ENCODE measurements at places on chromosomes 11 and 22.
A peak's percentile ranks its signal among the peaks of the same experiment; 100 is the strongest.

DNA sequence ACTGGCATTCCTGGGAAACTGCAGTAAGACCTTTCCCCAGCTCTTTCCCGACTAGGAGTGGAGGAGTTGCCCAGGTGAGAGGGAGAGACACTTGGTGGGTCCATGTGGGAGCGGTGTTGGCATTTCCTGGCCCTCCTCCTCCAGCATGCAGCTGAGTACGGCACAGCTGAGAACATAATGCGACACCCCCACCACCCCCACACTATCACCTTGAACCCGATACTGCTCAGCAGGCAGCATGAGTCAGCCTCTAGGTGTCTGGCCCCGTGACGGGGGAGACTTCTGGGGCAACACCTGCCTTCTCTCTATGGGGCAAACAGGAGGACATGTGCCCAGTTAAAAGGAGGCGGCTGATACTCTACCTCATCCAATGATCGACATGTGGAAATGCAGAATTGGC, 64.4 kb downstream of the PKNOX2 start:
- DNase-seq: no peak

DNA sequence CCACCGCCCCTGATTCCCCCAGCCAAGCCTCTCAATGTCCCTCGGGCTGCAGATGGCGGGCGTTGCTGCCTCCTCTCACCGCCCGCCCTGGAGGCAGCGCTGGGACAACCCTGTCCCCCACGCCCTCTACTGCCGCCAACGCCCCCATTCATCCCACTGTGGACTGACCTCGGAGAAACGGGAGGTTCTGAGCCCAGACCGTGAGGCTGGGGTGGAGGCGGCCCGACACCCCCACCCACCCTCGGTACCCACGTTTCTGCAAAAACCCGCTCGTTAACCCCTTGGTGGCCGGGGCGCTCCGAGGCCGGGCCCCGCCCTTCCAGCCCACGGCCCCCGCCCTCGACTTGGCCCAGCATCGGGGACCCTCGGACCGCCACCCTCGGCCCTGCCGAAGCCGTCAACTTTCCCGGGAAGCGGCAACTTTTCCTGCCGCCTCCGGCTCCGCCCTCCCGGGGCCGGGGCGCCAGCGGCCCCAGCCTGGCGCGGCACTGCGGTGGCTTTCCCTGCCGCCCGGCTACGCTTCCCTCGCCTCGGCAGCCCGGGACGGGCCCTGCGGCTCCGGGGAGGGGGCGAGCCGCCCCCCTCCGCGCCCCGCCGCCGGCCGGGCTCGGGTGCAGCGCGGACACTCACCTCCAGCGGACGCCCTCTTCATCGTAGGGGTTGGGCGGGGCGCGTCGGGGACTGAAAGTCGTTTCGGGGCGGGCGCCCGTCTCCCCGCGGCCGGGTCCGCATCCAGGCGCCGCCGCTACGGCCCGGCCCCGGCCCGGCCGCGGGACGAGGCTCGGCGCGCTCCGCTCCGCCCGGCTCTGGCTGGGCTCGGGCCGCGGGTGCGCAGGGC, 458 bp downstream of the RTN4R start:
- DNase-seq: no peak

DNA sequence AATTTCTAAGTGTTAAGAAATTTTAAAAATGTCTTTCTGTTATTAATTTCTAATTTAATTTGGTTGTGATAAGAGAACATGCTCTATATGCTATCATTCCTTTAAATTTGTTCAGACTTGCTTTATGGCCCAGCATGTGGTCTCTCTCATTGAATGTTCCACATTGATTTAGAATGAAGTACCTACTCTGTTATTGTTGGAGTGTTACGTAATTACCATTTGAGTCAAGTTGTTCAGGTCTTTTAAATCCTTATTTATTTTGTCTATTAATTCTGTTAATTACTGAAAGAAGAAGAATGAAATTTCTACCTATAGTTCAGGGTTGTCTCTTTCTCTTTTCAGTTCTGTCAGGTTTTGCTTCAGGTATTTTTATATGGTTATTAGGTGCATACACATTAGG, 57.0 kb downstream of the PRMT3 start:
- DNase-seq: no peak

DNA sequence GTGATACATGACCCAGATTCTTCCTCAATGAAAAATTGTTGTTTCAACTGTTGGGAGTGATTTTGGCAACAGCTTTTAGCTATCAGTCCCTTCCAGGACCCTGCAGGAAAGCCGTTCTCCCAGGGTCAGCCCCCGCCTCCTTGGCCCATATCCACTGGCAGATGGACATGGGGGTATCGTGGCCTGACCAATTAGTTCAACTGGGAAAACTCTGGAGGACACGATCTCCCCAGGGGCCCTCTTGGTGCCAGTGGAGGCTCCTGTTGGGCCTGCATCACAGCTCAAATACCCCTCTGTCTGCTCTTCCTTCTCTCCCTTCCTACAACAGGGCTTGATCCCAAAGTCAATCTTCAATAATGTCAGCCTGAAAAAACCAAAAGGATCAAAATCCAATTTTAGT, 272.5 kb upstream of the B3GAT1 start:
- DNase-seq: peak; percentile 76

- no peak for DNase-seq
Measured at GRCh38 chr11:34650528-34650927, 29.6 kb downstream of the EHF start.

DNA sequence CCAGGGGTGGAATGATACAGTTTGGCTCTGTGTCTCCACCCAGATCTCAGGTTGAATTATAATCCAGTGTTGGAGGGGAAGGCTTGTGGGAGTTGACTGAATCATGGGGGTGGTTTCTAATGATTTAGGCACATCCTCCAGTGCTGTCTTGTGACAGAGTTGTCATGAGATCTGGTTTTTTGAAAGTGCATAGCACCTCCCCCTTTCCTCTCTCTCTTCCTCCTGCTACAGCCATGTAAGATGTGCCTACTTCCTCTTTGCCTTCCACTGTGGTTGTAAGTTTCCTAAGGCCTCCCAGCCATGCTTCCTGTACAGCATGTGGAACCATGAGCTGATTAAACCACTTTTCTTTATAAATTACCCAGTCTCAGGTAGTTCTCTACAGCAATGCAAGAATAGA, 45.1 kb downstream of the THAP12 start:
- no peak for DNase-seq

GRCh38 chr11:71080239-71081097, 171.9 kb downstream of the SHANK2 start:
- no peak for DNase-seq

GRCh38 chr11:120054753-120055045, 83.2 kb downstream of the TRIM29 start:
- peak; percentile 60 for DNase-seq

DNA sequence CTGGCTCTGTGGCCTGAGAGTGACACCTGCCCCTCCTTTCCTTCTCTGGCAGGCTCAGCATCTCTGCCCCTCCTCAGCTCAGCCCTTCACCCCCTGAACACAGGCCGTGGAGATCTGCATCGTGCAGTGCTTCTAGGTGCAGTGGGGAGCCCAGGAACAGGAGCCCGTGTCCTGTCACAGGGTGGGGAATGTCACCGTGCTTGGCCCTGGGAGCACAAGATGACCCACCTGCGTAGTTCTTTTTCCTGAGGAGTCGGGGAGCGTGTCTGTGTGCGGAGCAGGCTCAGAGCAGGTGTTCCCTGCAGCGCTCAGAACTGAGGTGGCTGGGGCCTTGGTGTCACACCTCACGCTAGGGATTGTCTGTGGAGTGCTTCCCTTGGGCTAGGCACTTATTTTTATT, 10.6 kb downstream of the TBC1D22A start:
- no peak for DNase-seq

Data from osteocyte (in vitro differentiated cells).